NCI-H187 (cell line): ENCODE measurements at places on chromosomes 2 and 18.

DNA sequence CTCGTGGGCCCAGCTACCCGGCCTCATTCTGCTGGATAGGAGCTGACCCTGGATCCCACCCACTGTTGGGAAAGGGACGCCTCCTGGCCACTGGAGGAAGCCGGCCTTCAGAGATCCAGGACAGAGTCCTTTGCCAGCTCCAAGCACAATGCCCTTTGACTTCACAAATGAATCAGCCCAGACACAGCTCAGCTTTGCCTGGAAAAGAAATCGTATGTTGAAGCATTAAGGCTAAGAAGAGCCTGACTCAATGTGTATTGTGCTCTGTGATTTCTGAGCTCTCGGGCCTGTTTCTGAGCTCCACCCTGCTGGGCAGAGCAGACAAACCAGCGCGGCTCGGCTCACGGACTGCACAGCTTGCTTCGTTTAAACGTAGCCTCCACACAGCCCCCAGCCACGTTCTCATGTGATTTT, 162.9 kb upstream of the APCDD1 start:
- no peak for DNase-seq

- no peak for DNase-seq
Measured at GRCh38 chr2:85264471-85264870, 63.3 kb downstream of the TGOLN2 start.

GRCh38 chr2:180978903-180979748, 1.3 kb upstream of the UBE2E3 start:
- DNase-seq = no peak

DNA sequence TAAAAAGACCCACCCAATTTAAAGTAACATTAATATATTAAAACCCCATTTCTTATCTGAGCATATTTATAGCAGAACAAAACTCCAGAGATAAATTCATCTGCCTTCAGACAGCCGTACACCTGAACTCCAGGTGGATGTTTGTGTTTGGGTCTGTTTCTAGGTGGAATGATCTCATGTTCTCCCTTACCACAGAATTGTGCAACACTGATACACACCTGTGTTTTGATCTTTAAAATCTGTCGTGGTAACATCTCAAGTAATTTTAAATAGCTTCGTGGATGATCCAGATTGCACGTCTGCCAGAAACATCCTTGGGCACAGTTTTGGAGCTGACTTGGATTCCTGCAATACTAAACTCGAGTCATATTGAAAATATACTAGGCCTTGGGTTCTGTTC, 207.5 kb upstream of the FOSL2 start:
- no peak for DNase-seq

DNA sequence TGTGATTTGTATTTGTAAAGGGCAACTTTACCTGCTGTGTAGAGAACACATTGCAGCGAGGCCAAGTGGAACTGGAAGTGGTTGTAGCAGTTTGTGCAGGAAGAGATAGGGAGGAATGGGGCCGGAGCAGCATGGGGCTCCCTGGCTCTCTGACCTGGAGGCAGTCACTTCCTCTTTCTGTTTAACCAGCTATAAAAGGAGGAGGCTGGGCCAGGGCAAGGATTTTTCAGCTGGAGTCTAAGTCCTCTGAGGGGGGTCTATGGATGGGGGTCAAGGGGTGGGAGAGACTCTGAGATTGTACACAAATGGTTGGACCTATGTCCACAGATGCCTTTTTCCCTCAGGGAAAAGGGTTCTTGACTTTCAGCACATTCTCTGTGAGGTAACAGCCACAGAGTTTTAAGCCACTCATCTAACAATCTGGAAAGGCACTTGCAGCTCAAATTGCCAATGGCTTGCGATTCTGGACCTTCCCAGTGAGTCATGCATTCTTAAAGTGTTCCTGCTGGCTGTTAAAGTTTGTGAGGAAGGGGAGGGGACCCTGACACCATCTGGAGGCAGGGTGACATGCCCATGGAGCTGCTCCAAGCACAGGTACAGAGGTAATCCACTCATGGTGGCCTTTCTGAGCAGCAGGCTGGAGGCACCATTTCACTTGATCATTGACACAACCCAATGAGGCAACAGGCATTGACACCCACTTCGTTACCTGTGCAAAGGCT, 347.0 kb downstream of the CYRIA start:
- DNase-seq = no peak

GRCh38 chr2:128310761-128311160, 7.9 kb downstream of the HS6ST1 start:
- DNase-seq = no peak

DNA sequence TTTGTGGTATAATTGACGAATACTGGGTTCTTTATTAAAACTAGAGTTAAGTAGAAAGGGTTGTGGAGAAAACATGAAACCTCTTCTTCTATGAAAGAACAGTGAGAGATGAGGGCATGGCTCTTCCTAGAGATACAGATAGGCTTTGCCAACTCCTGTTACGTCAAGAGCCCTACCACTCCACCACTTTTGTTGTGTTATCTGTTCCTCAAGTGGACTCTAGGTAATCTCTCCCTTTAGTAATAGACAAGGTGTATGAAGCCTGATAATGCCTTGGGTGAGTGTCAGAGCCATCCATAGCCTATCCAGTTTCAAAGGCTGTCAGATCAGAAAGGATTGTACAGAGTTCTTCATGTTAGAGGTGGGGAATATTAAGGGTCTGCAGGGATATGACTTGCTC, 176.4 kb downstream of the SETBP1 start:
- no peak for DNase-seq

- DNase-seq = no peak
Measured at GRCh38 chr2:42504364-42505230, 10.8 kb upstream of the KCNG3 start.

DNA sequence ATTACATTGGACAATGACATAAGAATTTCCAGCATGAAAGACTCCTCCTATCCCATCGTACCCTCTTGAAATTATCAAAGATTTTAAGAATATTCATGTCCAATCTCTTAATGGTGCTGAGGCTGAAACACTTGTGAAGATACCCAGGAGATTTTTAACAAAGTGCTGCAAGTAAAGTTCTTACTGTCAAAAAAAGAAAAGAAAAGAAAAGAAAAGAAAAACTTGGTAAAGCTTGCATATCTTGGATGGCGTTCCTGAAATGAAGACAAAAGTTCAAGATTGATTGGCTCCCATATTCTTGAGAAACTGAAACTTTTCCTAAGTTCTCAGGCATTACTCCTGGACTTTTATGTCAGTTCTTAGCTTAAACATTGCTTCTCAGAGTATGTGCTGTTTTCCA, 1010.5 kb upstream of the PIK3C3 start:
- DNase-seq = no peak

DNA sequence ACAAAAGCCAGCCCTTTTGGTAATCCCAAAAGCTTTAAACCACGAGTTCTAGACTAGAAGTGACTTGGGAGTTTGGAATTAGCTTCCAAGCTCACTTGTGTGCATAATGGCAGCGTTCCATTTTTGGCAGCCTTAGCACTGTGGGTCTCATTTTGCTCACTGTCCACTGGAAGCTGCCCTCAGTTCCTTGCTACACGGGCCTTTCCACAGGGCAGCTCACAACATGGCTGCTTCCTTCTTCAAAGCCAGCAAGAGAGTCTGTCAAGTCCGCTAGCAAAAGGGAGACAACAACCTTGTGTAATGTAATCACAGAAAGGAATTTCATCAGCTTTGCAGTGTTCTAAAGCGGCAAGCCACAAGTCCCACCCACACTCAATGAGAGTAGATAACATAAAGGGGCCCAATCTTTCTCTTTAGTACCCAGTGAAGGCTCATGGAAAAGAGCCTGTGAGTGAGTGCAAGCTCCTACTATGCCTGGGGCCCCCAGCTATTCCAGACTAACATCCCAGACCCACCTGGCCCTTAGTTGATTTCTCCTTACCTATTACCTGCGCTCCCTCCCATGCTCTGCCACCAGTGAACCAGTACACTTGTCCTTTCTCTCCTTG, 239.7 kb upstream of the FBXO11 start:
- no peak for DNase-seq

- no peak for DNase-seq
Measured at GRCh38 chr18:61336766-61337165, 3.5 kb downstream of the CDH20 start.
